ENCODE measurements at places on chromosomes 2 and 18.

- DNase-seq, result no peak
These were observed 453.5 kb upstream of the SMIM21 start for GRCh38 chr18:75880925-75881504.

DNA sequence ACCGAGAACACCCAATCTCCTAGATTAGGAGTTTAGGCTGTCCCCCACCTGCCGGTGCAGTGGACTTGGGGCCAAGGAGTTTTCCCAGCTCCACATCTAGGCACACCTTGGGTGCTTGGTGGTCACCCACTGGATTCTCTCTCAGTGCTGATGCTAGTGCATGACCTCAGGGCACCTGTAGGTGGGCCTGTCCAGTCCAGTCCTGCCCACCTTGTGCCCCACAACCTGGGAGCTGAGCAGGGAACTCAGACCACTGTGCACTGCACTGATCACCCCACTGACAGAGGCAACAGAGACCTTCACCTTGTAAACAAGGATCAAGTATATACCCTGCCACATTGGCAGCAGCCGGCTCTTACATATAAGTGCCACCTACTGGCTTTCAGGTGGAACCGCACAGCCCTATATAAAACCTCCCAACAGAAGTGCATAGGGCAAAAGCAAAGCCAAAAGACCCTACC lies 12.7 kb upstream of the CDH19 start:
- no peak for DNase-seq

DNA sequence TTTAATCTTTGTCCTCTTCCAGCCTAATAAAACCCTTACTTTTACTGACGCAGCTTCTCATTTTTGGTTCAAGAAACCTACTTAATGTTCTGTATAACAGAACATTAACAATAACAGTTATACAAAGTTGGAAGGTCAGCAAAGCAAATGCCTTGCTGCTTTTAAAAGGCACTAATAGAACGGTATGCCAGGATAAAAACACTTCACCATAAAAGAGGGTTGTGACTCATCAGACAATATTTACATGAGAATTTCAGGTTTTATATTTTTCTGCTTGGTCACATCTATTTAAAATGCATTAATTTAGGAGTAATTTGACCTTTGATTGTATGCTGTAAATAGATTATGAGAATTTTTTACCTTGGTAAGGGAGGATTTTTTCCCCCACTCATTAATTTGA lies 3.0 kb downstream of the KLHL41 start:
- DNase-seq, result no peak

DNA sequence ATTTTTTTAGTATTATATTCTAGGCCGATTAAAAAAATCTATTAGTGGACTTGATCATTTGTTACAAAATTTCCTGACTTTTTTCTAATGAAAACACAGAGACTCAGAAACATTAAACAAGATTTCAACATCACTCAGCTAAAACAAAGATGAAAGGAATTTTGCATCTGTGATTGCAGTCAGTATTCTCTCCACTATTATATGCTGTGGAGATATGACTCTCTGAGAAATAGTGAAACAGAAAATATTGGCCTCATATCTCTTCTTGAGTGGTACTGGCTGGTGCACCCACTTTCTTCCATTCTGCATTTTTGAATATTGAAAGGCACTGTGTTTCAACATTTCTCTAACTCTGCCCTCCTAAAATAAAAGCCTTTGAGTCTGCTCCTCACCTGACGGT lies 914.2 kb downstream of the TSN start:
- DNase-seq, result no peak

DNA sequence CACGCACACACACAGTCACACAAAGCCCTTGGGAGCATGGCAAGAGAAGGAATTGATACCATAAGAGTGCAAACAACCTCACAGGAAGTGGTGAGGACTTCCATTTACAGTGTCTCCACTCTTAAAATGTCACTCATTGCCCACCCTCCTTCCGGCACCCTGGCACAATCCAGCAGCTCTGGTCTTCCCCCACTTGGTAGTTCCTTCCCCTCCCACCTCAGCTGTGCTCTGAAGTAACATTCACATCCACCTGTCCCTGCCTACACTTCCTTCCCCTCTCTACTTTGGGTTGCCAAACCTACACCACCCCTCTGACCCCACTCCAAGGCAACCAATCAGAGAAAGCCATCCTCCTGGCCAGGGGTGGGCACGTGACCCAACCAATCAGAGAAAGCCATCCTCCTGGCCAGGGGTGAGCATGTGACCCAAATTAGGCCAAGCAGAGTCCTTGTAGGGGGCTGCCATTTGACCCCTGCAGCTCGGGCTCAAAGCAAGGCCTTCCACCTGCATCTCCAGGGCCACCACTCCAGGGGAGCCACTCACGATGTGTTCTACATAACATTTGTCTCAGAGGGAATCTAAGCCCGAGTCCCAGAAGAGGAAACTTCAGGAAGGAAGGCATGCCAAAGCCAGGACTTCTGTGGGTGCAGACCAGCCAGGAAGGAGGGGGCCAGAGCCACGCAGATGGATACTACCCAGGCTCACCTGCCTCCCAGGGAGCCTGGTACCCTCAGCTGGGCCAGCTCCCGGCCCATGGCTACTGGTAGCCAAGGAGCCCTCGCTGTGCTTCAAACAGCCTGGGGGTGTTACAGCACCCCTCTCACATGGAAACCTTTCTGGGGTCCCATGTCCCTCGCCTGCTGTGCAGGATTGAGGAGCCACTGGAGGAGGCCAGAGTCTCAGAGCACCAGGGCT lies 21.2 kb downstream of the CYP26B1 start:
- no peak for DNase-seq

GRCh38 chr2:46367286-46367685 lies 70.1 kb downstream of the EPAS1 start:
- no peak for DNase-seq

- DNase-seq, result no peak
These were observed 55.5 kb upstream of the ADAM23 start for GRCh38 chr2:206387808-206388207.

DNA sequence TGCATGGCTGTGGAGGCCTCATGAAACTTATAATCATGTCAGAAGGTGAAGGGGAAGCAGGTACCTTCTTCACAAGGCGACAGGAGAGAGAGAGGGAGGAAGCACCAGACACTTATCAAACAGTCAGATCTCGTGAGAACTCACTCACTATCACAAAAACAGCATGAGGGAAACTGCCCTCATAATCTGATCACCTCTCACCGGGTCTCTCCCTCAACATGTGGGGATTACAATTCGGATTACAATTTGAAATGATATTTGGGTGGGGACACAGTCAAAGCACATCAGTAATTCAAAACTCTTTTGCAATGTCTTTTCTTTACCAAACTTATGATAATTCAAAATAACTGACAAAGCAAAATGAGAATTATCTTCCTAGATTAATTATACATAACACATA lies 8.5 kb upstream of the CCDC68 start:
- DNase-seq, result no peak

DNA sequence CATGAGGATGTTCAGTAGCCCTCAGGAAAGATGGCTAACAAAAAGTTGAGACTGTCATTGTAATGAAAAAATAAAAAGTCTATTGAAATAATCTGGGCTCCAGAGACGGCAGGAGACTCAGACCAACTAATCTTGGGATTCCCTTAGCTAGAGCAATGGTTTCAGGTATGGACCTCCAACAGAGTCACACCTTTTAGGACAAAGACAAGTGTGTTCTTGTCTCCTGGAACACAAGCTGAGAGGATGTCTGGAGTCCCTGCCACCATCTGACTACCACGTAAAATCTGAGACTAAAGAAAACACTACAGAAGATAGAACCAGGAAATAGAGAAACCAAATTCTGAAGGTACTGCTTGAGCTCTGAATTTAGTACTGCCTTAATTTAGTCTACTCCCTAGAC lies 103.3 kb upstream of the RBBP8 start:
- no peak for DNase-seq

- DNase-seq, result no peak
These were observed 232.0 kb downstream of the AGAP1 start for GRCh38 chr2:235725841-235726240.

DNA sequence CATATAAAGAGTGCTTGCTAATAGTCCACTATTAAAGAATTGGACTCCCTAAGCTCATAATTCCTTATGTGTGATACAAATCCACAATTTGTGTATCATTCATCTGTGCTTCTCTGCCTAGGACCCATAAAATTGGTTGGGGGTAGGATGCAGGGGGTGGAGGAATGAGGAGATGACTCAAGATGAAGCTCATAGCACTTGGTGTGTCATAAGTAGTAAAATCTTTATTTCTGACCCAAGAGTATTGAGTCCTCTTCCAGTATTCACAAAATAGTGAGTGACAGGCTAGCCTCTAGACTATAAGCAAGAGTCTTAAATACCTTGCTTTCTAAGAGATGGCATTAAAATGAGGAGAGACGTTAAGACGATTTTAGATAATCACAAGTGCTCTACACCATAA lies 390.9 kb upstream of the CDH19 start:
- DNase-seq, result no peak

- peak; percentile 32 for DNase-seq
These were observed 66.5 kb downstream of the RIT2 start for GRCh38 chr18:43049021-43049420.

- no peak for DNase-seq
These were observed 463 bp upstream of the DNAJB2 start for GRCh38 chr2:219278655-219279150.

DNA sequence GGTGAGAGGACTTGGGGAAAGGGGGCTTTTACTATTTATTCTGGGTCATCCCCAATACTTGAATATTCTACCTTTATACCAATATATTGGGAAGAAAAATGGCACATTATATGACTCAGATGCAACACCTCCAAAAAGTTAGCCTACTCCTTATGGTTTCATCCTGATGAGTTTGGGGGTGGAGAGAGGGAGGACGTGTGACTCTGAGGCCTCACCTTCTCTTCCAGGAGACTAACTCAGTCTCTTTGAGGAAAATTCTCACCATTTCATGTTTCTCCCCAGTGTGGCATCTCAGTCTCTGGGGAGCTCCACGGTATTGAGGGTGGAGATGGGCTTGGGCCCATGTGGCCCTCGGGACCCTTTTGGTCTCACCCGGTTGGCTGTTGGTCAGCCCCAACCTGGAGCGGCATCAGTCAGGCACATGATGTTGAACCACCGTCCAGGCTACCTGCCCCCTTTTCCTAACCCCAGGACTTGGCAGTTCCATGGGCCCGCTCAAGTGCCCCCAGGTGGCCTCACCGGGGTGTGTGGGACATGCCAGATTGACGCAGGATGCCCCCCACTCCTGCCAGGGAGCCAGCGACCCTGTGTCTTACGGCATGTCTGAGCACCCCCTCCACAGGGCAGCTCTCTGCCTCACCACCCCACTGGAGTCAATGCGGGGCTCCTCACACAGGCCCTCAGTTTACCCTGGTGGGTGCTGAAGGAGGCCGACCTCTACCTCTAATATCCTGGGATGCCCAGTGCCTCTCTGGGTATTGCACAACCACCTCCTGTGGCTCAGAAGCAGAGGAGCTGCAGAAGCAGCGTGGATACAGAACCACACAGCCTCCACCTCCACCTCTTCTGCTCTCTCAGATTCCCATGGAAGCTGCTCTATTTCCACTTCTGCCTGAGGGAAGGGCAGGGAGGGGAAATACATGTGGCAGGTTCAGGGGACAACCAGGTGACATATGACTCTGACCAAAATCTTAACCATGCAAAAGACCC lies 297.4 kb downstream of the EIPR1 start:
- DNase-seq, result no peak

- DNase-seq, result no peak
These were observed 128.5 kb downstream of the EN1 start for GRCh38 chr2:118718921-118719320.

DNA sequence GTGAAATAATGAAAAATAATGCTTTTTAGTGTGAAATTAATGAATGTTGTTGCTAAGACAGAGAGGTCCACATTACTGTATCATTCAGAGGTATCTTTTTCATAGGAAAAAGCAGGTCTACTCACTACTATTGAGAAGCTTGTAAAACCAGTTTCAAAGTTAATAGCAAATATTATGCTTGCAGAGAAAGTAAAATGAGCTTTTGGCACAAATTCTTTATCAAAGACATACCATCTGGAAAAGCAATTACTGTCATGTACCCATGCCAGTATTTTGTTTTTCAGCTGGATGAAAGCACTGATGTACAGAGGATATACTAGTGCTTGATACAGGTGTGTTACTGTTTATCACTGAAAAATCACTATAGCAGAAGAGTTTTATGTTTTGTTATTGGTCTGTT lies 77.5 kb downstream of the NCOA1 start:
- no peak for DNase-seq

DNA sequence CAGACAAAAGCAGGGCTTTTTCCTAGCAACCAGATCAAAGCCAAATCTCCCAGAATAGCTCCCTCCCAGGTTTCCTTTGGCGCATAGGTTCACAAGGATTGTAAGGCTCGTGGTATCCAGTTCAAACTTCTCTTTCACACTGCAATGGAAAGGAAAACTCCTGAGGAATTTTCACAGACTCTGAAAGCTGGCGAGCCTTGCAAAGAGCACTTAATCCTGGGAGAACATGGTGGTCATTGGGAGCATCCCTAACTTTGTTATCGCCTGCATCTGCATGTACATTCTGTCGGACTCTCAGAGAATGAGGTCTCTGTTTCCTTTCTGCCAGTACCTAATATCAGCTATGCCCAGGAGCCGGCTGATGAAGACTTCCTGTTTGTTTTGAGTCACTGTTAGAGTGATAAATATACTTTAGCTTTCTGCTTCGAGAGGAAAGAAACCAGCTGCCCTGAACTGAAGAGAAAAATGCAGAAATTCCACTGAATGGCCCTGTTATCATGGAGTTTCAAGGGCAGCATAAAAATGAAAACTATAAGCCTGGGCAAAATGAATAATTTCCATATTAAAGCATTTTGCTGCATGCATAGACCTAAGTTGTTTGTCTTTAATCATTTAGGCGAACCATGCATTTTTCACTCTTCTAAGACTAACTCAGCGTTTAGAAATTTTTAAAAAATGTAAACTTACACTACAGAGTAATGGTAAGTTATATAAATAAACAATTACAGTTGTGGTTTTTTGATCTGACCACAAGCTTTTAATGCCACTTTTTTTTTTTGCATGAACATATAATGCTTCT lies 76.4 kb upstream of the ZEB2 start:
- peak; percentile 72 for DNase-seq

DNA sequence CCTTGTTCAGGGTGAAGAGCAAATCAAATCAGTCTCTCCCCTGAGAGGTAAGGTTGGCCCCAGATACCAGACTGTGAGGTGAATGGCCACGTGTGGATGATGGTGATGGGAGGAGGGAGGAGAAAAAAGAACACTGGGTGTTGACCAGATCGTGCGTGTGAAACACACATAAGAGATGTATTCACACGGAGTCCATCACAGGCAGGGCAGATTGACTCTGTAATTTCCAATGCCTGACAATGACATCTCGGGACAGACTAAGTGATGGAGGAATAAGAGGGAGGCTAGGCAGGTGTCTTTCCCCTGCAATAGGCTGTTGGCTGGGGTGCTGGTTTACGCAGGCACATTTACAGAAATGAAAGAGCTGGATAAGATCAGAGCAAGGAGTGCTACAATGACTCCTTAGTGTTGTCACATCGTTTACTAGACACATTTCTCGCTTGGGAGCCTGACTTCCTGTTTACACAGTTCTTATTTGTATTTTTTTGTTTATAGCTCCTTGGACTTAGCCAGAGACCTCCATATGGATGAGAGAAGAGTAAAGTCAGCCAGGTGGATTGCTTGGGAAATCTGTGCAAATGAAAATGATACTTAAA lies 43.1 kb downstream of the CPO start:
- no peak for DNase-seq
